ENCODE measurements at places on chromosomes 6 and 20.

GRCh38 chr6:40349123-40349900, 237.9 kb downstream of the LRFN2 start:
- DNase-seq, result no peak

DNA sequence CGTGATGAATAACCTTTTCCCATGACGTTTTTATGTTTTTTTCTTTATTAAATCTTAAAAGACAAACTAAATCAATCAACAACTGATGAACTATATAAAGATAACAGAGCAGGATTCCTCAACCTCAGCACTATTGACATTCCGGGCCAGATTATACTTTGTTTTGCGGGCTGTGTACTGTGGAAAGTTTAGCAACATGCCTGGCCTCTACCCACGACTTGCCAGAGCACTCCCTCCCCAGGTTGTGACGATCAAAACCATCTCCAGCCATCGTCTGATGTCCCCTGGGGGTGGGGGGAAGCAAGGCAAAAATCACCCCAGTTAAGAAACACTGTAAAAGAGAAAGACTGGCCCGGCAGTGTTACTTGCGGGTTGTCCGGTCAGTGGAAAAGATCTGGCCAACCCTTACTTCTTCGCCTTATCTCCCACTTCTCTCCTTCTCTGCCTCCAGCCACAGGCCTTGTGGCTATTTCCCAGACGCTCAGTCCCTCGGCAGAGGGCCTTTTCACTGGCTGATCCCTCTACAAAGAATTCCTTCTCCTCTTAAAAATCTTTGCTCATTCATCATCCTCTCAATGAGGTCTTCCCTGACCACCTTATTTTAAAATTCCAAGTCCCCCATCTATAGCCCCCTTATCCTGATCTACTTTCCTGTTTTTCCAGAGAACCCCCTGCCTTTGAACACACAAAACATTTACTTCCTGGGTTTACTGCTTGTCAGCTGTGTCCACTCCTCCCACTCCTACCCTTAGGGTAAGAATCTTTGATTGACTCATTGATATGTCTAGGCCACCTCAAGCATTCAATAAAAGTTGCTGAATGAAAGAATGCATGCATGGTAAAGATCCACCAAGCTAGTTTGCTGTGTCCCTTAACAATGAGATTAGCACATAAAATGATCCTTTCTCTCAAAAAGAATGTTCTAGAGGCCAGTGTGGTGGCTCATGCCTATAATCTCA, 14.7 kb upstream of the RAB22A start:
- DNase-seq, result no peak

DNA sequence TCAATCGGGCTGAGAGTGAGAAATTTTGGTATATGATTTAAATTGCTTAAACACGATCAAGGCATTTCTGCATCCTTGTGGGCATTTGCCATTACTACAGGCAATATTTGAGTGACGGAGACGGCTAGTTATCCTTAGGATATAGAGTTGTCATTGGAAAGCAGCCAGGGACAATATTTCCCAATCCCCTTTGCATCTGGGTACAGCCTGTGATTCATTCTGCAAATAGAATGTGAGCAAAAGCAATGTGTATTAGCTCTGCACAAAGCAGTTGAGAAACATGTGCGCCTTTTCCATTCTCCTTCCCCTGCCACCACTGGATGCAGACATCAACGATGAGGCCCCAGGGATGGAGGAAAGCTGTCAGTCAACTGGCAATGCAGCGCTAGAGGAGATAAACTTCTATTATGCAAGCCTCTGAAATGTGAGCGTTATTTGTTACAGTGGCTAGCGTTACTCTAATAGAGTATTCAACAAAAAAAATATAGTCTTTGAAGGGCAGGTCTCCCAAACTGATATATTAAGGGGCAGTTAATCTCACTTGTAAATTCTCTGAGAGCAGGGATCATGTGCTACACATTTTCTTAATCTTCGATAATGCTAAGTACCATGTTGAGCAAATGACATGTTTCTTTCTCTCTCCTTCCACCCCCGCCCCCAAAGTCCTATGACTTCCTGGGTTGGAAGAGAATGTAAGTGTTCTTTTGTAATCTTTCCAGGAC, 37.1 kb upstream of the NCOA3 start:
- peak; percentile 64 for DNase-seq

- DNase-seq, result peak; percentile 5
Observed at GRCh38 chr20:39117491-39117890, 155.3 kb downstream of the DHX35 start.

- DNase-seq, result peak; percentile 15
Observed at GRCh38 chr6:44556046-44556445, 168.5 kb downstream of the CDC5L start.

DNA sequence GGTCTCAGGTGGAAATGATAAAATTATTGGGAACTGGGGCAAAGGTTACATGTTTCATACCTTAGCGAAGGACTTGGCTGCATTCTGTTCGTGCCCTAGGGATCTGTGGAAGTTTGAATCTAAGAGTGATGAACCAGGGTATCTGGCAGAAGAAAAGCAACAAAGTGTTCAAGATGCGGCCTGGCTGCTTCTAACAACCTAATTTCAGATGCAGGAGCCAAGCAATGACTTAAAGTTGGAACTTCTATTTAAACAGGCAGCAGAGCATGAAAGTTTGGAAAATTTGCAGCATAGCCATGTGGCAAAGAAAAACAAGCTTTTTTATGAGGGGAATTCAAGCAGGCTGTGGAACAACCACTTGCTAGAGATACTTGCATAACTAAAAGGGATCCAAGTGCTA, 73.5 kb downstream of the CD24 start:
- DNase-seq, result no peak

DNA sequence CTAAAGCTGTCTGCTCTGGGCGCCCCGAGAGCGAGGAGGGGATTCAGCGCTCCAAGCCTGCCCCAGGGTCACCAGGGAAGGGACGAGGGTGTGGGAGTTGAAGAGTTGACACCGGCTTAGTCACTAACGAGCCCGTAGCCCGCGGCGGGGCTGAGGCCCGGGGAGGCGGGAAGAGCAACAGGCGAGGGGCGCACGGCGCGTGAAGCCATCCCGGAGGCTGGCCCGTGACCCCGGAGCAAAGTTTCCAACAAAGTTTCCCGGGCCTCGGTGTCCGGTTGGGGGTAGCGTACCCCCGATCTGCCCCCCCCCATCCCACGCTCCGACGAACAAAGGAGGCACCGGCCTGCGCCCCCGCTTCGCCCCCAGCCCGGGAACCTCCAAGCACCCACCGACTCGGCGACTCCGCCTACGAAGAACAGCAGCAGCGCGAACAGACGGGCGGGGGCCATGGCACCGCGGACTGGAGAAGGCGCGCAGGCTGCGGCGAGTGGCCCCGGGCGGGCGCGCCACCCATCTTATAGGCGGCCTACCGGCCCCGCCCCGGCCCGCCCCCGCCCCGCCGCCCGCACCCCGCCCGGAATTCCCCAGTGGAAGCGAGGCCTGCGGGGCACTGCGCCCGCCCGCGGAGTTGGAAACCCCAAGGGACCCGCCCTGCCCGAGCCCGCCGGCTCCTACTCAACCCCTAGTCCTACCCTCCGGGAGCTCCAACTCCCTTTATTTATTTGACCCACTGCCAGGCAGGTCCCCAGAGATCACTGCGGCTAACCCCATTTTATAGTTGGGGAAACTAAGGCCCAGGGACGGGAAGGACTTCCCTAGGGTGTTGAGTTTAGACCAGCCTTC, at the start of gene SDC4:
Gene SDC4, minus strand, starts transcription at position 489 of the 843 bp plus-strand sequence. Its CDS starts 40 bp downstream, at position 449.
- DNase-seq, result peak; percentile 91

DNA sequence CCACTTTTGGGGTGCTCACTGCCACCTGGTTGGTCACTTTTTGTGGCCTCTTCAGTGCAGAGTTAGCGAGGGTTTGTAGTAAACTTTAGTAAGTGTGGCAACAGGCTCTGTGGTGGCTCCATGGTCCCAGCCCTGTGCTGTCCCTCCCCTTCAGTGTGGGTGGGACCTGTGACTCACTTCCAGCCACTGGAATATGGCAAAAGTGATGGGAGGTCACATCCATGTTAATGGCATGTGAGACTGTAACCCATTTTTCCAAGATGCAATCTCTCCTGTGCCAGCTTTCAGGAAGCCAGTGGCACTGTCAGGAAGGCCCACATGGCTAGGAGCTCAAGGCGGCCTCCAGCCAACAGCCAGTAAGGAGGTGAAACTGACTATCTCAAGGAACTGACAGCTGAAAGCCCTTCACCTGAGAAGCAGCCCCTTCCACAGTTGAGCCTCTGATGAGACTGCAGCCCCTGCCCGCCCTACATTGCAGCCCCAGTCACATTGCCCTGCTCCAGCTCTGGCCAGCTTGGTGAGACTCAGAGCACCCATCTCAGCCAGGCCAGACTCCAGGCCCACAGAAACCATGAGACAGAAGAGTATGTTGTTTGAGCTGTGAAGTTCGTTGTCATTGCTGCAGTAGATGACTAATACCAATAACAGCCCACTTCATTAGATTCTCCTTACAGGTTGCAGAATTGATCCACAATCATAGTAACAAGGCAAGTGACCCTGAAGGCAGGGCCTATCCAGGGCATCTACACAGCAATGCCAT, 13.1 kb upstream of the CST7 start:
- DNase-seq, result no peak

GRCh38 chr6:115602466-115602865, 458.2 kb downstream of the FRK start:
- DNase-seq, result no peak

DNA sequence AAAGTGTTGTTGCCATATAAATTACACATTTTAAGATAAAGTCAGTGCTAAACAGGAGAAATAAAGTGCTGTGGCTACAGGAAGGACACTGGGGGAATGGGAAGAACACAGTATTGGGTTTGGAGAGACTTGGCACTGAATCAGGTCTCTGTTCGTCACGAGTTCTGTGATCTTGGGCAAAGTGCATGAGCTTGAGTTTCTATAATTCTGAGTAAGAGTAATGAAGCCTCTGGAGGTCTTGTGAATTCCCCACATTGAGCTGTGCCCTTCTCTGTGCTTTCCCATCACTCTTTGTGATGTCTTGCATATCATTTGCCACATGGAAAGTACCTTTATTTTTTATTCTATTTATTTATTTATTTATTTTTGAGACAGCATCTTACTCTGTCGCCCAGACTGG, 16.8 kb upstream of the EEF1A1 start:
- peak; percentile 23 for DNase-seq

- DNase-seq, result no peak
Observed at GRCh38 chr6:4645713-4646360, 130.4 kb upstream of the CDYL start.

DNA sequence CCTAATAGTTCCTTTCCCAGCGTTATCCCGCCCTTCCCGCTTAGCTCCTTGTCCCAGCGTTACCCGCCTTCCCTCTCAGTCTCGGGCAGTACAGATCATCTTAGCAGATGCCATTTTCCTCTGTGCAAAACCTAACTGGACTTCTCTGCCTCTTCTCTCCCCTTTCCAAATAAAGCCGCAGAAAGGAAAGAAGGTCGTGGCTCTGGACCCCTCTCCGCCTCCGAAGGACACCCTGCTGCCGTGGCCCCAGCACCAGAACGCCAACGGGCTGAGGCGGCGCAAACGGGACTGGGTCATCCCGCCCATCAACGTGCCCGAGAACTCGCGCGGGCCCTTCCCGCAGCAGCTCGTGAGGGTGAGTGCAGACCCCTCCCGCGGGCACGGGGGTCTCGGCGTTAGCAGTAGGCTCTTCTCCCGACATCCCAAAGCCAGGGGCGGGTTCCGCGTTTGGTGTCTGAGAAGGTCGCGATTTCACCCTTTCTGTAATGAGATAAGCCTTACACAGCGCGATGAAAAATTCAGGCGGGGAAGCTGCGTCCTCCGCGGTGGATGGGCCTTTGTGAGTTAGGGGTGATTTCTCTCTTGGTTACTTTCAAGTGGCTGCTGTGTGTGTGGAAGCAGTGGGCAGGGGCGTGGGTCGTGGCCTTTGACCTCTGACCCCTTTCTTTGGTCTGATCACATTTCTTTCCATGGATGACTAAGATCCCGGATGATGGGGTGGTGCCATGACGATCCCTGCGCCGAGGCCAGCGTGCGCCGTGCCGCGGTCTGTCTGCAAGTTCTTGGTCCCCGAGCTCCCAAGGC, 292.7 kb downstream of the TAF4 start:
- DNase-seq, result no peak

- DNase-seq, result no peak
Observed at GRCh38 chr20:37417617-37418467, 71.9 kb downstream of the SRC start.

DNA sequence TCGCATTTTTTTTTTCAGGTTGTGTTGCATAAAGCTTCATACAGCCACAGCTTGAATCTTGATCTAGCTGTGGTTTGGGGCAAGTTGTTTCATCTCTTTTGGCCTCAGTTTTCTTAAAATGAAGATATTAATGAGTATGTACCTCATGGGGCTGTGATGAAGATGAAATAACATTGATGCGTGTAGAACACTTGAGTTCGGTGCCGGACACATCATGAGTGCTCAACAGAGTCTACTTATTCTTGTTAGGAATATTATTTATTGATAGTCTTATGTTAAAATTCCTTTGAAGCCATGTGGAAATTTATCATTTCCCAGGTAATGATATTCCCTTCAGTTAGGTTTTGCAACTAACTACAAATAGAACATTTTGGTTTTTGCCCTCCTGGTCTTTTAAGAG, 3.4 kb downstream of the PAQR8 start:
- no peak for DNase-seq

DNA sequence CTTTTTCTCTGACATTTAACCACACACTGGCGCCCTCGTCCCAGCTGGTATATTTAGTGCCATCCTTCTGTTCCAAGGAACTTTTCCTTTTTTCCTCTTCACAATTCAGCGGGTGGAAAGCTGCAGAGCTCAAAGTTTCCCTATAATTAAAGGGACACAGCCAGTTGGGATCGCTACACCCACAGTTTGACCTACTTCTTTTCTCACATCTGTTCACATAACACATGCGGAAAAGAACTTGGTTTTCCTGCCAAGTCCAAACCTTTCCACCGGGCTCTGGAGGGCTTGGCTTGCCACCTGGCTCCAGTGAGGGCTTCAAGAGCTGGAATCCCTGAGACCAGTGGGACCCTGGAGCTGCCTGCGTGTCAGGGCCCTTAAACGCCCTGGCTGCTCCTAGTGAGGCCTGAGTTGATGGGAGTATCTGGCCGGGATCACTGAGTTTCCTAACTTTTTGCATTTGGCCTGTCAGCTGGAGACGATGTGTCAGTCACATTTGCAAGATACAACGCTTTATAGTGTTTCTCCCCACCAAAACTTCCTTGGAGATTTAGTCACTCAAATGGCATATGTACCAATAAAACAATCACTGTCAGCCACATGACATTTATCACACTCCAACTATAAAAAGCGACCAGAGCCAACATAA, 176.0 kb downstream of the SASH1 start:
- DNase-seq, result no peak
